LNCaP clone FGC (cell line): ENCODE measurements at places on chromosomes 16 and 17.
A peak's percentile ranks its signal among the peaks of the same experiment; 100 is the strongest.

DNA sequence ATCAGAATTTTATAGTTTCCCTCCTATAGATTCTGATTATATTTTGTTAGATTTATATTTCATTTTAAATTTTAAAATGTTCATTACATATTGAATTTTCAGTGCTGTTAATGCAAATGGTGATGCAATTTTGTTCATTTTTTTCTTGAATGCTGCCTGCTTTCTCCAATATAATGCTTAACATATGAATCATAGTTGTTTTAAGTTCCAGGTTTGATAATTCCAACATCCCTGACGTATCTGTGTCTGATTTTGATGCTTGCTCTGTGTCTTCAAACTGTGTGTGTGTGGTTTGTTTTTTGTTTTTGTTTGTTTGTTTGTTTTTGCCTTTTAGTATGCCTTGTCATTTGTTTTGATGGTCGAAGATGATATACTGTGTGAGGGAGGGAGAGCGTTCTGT, 134.7 kb upstream of the ELAC2 start:
- no peak for DNase-seq

DNA sequence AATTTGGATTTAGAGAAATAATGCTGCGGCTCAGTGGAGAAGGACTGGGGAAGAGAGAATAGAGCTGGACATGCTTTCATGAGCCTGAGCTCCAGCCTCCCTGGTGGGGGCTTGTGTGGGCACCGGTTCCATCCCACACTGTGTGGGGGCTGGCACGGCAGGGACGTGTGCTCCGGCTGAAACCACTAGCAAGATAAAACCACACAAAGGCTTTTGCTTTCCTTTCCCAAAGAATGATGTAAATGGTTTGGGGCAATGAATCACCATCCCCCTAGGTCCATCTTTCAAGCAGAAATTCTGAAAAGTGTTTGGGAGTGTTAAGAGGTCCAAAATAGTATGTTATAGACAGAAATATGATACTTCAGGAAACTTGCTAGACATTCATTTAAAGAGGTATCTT, 77.0 kb downstream of the CDH11 start:
- no peak for DNase-seq

- no peak for DNase-seq
Measured at GRCh38 chr16:84613408-84614072, 4.3 kb downstream of the COTL1 start.

GRCh38 chr16:53093162-53093744, 38.5 kb downstream of the CHD9 start:
- no peak for DNase-seq

GRCh38 chr17:10384175-10384574, 11.4 kb upstream of the MYH13 start:
- DNase-seq = no peak

- DNase-seq = no peak
Measured at GRCh38 chr17:75433218-75433783, 23.1 kb upstream of the TMEM94 start.

DNA sequence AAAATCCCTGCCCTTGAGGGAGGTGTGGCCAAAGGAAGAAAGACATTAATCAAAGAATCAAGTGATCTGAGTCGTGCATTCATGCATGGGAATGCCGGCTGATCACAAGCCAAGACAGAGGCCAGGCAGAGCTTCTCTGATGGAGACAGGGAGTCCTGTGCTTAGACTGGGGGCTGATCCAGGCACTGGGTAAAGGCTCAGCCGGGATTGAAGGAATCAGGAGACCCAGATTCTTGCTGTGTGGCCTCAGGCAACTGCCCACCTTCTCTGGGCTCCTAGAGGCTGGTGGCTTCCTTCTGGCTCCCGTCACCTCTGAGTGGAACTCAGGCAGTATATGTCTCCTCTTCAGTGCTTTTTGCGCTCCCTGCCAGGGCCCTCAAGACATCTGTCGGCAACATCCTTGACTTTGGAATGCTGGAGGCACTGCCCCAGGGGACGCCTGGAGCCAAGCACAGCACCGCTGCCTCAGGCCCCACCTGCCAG, 17.7 kb downstream of the RAI1 start:
- DNase-seq = no peak

DNA sequence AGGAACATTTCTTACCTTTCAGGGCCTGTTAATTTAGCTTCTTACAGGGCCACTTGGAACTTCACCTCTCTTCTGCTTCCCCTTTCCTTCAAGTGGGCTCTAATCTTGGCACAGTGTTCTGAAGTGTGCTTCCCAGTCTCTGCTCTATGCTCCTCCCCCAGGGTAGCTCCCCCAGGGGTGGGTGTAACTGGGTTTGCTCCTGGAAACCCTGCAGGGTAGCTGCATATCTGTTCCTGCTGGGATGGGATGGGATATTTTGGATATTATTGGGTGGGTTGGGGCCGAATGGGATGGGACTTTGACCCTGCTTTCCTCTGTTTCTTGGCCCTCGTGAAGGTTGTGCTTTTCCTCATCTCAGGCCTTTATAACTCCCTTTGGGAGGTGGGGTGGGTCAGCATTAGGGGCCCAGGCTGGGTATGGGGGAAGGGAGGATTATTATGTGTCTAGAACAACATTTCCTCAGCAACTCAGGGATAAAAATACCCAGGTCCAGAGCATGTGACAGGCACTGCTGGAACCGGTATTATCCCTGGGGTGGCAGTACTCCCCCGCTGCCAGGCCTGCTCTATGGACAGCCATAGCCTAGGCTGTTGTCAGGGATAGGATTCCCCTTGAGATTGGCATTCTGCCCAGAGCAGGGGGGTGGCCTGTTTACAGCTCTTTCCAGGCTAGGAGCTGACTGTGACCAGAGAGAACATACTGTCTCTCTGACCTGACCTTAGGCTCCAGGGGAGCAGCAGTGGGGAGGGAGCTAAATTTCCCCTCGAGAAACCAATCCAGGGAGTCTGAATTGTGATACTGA, 5.0 kb downstream of the NFE2L1 start:
- no peak for DNase-seq

DNA sequence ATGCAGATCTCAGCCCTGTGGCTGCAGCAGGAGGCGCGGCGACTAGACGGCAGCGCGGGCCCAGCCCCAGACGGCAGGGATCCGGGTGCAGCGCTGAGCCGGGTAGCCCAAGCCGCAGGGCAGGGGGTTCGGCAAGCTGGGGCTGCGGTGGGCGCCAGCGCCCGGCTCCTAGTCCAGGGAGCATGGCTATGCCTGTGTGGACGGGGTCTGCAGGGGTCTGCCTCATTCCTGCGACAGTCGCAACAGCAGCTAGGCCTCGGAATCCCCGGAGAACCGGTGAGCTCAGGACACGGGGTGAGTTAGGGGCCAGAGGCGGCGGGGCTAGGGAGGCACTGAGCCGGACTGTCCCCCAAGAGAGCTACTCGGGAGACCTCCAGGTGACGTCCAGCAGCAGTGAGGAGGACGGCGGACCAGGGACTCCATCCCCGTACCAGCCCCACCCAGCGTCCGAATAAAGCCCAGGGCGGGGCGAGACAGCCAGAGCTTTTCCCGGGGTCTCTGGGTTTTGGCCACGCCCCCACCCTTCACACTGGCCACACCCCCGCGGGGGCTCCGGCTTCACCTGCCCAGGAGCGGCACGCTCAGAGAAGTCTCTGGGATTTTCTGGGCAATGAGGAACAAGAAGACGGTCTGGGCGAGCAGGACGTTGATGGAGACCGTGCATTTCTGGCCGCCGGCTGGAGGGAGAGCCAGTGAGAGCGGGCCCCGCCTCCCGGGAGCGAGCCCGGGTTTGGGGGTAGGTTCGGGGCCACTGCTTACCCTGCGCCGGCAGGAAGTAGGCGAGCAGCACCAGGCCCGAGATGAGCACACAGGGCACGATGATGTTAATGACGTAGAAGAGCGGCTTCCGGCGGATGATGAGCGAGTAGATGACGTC, 1.1 kb downstream of the C17orf107 start:
- no peak for DNase-seq

GRCh38 chr17:74390680-74391653, 23.7 kb downstream of the GPR142 start:
- DNase-seq = no peak

- DNase-seq = no peak
Measured at GRCh38 chr16:568401-569258, 1.1 kb upstream of the PIGQ start.

DNA sequence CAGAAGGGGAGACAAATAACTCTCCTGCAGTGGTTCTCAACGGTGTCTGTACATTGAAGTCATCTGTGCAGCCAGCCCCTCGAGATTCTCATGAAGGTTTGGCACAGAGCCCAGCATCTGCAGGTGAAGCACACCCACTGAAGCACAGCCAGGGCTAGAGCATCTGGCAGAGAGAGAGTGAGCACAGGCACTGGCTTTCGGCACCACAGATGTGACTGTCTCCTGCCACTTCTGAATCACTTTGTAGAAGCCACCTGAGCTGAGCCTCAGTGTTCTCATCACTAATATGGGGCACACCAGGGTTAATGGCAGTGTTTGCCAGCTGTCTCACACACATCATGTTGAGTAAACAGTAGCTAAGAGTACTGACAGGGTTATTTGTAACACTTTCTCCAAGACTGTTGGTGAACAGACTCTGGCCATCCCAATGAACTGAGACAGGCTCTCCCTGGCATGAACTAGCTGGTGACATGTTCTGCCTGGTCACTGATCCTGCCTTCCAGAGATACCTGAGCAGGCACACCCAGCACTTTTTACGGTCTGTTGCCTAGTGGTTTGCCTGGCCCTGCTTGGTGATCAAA, 10.9 kb downstream of the HSPB9 start:
- DNase-seq = peak; percentile 70

GRCh38 chr17:81940538-81941483, 3.7 kb upstream of the PYCR1 start:
- no peak for DNase-seq
